Esophagus squamous epithelium (tissue), 5 donors: ENCODE measurements at places on chromosomes 2 and 18.

DNA sequence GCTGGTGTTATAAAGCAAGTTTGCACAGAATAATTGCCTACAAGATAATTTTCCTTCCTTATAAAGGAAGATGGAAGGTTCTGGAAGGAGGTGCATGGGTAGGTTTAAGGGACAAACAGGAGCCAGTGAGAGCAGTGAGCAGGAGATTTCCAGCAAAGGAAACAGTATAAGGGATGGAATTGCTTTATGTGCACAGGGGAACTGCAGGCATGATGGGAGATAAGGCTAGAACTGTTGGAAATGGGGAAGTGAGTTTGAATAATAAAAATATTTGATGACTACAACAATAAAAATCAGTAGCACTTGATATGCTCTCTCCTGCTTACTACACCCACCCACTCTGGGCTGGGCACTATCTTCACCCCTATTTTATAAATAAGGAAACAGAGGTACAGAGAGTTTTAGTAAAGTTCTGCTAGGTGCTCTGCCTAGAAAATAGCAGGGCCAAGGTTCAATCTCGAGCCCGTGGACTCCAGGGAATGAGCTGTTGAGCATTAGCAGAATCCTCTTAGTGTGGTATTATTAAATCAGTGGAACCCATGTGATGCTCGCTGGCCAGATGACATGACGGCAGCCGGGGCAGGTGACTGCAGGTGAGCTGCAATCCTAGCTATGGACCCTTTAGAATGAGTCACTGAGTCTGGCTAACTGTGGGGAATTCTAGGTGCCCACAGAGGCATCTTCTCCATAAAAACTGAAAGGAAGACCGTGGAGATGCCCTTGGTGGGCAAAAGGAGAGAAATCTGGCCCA, 302.5 kb downstream of the PIEZO2 start:
- DNase-seq: no peak

DNA sequence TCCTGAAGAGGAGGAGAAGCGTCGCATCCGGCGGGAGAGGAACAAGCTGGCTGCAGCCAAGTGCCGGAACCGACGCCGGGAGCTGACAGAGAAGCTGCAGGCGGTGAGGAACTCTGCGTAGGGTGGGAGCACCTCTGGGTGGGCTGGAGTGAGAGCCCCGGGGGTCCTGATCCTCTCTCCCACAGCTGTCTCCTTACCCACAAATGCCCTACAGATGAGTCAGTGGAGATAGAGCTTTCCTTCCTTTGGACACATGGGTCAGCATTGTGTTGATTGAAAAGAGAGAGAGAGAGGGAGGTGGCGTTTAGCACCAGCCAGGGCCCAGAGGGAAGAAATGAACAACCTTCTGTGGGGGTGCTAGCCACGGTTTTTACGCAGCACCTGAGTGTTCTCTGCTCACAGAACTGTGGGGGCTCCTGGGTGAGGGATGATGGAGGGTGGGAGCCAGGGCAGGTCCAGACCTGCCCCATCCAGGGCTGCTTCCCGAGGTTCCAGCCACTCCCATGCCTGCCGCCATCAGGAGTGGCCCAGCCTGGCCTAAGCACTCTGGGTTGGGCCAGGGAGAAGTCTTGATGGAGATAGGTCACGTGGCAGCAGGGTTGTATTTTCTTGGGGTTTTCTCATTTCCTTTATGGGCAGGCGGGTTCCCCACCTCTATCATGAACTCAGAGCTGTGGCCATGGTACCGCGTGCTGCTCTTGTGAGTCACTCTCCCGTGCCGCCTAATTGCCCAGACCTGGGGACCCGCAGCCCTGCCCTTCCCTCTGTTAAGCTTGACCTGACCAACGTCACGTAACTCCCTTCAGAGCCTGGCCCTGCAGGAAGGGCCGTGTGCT, 16.3 kb downstream of the FOSL2 start:
- no peak for DNase-seq

DNA sequence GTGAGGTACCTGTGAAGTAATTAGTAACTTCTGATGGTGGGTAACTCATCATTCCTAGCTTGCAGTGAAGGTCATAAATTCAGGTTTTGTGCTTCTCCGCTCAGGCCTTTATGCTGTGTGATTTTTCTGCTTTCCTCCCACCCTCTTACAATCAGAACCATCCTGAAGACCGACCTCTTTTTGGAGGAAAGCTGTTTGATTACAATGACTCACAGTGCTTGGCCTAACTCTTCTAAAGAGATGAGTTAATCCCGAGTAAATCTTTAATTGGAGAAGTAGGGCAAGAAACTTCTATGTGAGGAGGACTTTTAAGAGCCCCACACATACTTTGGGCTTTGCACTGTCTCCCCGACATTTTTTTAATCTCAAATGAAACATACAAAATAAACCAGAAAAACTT, 53.1 kb downstream of the TTC27 start:
- no peak for DNase-seq

- no peak for DNase-seq
These were observed 188.8 kb upstream of the PGAP1 start for GRCh38 chr2:197115325-197115724.

GRCh38 chr18:70074116-70074515, 126.4 kb upstream of the CD226 start:
- no peak for DNase-seq

GRCh38 chr2:217928324-217929181, 74.2 kb downstream of the TNS1 start:
- no peak for DNase-seq

DNA sequence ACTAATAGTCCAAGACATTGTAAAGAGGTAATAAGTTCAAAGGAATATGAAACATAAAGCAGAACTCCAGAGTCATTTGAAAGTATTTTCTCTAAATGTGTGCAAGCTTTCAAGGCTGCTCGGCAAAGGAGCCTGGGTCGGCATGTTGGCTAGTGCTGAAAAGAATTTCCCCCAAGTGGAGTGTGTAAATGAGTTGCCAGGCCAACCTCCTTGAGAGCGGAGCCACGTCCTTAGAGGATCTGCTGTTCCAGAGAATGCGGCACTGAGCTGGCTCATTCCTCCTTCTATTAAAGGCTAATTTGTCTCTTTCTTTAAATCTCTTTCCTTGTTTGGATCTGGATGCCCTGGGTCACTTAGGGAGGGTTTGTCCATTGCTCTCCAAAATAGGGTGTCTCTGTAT, 127.5 kb downstream of the RDH14 start:
- no peak for DNase-seq

DNA sequence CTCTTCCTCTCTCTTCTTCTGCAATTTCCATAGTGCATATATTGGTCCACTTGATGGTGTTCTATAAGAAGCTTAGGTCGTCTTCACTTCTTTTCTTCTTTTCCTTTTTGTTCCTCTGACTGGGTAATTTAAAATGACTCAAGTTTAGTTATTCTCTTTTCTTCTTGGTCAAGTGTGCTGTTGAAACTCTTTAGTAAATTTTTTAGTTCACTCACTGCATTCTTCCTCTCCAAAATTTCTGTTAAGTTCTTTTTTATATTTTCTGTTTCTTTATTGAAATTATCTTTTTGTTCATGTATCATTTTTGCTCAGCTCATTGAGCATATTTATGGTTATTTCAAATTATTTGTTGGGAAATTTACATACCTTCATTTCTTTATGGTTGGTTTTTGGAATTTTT, 32.7 kb upstream of the ZSWIM2 start:
- no peak for DNase-seq

GRCh38 chr2:84832772-84833461, 48.0 kb downstream of the TRABD2A start:
- DNase-seq: no peak

DNA sequence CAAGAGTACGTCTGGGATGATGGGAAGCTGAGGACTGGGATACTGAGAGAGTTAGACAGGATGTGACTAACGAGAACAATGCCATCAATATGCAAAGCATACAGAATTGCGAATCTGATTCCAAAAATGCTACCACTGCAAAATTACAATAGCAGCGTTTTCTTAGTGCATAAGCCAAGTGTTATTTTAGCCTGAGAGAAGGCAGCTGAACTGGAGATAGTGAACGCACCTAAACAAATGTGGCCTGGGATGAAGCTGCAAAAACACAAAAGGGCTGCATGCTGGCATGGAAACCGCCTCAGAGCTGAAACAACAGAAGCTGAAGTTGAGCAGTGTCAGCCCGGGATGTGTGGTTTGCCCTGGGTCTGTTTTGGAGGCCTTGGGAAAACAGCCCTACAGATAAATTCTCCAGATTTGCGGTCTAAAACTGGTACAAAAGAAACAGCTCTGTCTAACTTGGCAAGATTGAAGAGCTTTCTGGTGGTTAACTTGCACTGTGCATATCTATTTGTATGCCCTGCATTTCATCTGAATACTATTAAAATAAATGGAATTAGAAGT, 45.5 kb downstream of the LYPD6 start:
- DNase-seq: no peak

DNA sequence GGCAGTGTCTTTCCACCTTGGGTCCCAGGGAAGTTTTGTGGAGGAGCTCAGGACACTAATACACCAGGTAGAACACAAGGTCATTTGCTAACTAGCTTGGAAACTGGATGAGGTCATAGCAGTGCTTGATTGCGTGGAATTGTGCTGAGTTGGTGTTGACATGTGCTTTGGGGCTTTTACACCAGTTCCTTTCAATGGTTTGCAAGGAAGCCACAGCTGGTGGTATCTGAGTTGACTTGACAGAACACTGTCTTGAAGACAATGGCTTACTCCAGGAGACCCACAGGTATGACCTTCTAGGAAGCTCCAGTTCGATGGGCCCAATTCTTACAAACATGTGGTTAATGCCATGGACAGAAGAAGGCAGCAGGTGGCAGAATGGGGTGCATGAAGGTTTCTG, 5.9 kb downstream of the CTLA4 start:
- no peak for DNase-seq

- DNase-seq: no peak
These were observed 90.3 kb downstream of the RTP5 start for GRCh38 chr2:241959751-241960269.

DNA sequence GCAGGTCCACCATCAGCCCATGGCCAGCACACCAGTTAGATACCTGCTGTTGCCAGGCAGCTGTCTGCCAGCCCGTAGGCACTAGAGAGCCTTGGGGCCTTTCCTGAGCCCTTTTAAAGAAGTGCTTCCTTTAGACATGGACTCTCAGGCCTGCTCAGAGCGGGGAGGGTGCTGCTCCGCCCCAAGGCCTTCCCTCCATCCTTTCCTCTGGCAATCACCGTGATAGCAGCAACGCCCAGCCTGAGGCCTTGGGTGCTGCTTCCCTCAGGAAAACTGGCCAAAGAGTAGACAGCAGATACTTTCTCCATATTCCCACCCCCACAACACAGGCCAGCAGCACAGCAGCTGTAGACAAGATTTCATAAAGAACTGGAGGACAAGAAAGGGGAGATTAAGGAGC, 22.3 kb upstream of the C1QL2 start:
- no peak for DNase-seq

- no peak for DNase-seq
These were observed 18.0 kb downstream of the ITSN2 start for GRCh38 chr2:24342110-24342910.

DNA sequence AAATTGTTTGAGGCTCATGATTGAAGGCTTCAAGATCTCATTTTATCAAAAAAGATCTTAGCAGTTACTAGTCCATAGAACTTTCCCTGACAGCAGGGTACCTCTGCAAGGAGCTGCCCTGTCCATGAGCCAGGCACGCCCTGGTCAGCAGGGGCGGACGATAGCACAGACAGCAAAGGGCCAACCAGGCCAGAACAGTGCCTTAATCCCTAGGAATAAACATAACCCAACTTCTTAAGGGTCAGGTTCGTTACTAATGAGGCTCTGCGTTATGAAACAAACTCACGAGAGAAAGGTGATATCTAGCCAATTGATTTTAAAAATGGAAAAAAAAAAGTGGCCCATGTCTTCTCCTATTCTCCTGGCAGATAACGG, 59.2 kb downstream of the BCL2 start:
- DNase-seq: no peak

GRCh38 chr18:73939391-73939790, 208.2 kb downstream of the FBXO15 start:
- DNase-seq: no peak

DNA sequence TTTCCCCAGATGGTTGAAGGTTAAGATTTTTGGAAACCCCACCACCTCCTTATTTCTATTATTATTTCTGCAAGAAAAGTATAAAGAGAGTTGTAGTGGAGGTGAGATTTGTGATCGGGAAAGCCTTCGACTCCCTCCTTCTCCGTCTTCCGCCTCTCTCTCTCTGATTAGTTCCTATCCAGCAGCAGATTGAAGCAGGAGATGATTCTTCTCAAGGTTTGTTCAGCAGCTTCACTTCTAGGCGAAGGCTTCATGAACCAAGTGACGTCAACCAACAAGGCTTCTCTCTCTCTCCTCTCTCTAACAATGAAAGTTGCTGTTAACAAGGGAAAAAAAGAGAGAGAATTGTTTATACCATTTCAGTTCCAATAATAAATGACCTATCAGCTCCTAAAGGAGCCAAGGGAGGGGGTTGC, at the start of gene BAZ2B:
TSS of gene BAZ2B (minus strand) at position 263 of the 416 bp plus-strand sequence. CDS start 137,829 bp downstream, outside the sequence.
- no peak for DNase-seq
